ENCODE measurements at places on chromosomes 5 and 9. TPM values are rescaled to one million over a fixed set of nuclear protein-coding genes. Genes with fewer than 3 reads are reported as not detected.

FCN1 gene
- total RNA-seq: 0.31 TPM

IQGAP2 gene
- 25.0 TPM for total RNA-seq

UIMC1 gene
- 77.3 TPM for total RNA-seq

RBM27 gene
- 39.8 TPM for total RNA-seq

CDX1 gene
- not detected for total RNA-seq

GNA14 gene
- total RNA-seq: 0.94 TPM

LCN15 gene
- not detected for total RNA-seq

COL15A1 gene
- 11.3 TPM for total RNA-seq

NR6A1 gene
- total RNA-seq: 3.4 TPM

FAXDC2 gene
- 14.7 TPM for total RNA-seq

IL13 gene
- total RNA-seq: not detected

GLRA1 gene
- total RNA-seq: not detected

WWC1 gene
- total RNA-seq: 77.0 TPM

FOXD1 gene
- total RNA-seq: 0.31 TPM

CNTFR gene
- total RNA-seq: 23.8 TPM

CDH6 gene
- 52.0 TPM for total RNA-seq

Data from parietal lobe (tissue), 2 donors.